ENCODE measurements at places on chromosomes 7 and 10.

DNA sequence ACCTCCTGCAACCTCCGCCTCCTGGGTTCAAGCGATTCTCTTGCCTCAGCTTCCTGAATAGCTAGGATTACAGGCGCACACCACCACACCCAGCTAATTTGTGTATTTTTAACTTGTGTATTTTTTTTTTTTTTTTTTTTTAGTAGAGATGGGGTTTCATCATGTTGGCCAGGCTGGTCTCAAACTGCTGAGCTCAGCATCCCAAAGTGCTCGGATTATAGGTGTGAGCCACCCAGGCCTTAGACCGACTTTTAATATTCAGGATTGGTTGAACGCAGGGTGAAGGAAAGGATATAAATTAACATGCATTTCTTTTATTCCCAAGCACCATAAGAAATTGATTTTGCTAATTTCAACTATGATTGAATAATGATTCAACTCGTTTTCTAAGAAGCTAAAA is 798.6 kb downstream of the GATA3 start:
- no peak for DNase-seq

GRCh38 chr10:29377333-29377961 is 88.6 kb downstream of the LYZL1 start:
- DNase-seq = no peak

DNA sequence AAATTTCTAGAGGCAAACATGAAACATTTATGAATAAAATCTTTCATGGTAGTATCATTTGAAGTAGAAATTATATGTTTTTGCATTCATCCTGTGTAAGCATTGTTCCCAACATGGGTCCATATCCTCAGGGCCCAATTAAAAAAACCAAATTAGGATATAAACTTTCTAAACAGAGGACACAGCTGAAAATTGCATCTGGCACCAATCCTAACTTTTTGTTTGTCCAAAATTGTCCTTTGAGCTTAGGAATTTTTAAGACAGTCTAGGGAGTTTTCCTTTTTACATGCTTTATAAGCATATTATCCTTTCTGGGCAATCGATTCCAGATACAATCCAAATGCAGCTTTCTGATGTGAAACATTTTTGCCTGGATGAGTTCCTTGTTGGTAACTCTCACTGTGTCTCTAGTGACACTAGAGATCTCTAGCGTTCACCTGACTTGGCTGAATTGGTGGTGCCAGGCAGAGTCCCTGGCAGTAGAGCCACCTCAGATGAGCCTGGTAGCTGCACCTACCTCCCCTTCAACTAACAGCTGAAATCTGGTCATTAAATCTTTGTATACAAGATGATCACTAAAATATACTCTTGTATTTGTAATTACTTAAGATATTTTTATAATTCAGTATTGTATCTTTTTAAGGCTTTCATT is 137.6 kb upstream of the SAMD8 start:
- DNase-seq = no peak

- peak; percentile 48 for DNase-seq
These were observed at the start of gene BLVRA for GRCh38 chr7:43758029-43758821. Gene BLVRA, plus strand, starts transcription at chr7:43758680. Its CDS starts 12,479 bp downstream, at chr7:43771159.

DNA sequence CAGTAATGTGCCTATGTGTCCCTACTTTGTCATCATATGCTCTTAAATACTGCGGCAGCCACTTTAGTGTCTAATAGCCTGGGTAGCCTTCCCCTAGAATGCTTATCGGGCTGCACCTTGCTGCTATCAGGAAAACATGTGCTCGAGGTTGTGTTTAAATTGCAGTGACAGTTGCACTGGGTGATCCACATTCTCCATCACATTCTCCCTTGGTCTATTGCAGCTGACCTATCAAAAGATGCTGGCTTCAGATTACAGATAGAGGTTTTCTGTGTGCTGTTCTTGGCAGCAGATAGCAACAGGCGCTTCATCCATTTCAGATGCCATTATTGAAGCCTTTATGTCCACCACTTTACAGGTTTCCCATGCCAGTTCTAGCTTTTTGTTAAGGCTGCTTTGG is 130.1 kb upstream of the MDFIC start:
- no peak for DNase-seq

- no peak for DNase-seq
These were observed 15.1 kb upstream of the SLC16A12 start for GRCh38 chr10:89550509-89550908.

GRCh38 chr10:31315453-31315852 is 3.6 kb upstream of the ZEB1 start:
- DNase-seq = no peak

- peak; percentile 33 for DNase-seq
These were observed 25.1 kb downstream of the ZMIZ1 start for GRCh38 chr10:79093658-79094411.

DNA sequence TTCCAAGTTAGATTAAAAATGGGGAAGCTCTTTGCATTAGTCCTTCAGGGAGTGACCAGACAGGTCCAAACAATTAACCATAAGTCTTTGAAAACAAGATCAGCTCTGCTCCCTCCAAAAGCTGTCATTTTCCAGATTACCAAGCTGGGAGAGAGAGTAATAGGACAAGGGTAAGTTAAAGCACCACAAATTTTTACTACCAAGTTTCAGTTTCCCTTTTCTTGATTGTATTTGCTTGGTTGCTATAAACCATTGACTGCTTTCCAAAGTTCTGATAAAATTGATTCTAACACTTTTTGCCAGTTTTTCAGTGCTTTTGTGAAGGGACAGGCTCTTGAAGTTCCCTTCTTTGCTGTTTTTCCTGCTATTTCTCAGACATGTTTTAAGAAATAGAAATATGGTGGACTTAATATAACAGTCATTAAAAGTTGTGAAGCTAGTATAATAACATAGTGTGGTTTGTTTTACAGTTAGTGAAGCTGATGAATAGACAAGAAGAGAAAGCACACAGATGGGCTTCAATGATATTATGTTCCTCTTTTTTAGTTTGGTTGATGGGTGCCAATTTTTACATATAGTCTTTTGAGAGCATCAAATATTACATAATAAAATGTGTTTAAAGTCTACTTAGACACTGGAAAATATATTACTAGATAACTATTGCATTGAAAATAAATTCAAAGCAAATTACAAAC is 40.0 kb upstream of the ZNF365 start:
- DNase-seq = no peak

DNA sequence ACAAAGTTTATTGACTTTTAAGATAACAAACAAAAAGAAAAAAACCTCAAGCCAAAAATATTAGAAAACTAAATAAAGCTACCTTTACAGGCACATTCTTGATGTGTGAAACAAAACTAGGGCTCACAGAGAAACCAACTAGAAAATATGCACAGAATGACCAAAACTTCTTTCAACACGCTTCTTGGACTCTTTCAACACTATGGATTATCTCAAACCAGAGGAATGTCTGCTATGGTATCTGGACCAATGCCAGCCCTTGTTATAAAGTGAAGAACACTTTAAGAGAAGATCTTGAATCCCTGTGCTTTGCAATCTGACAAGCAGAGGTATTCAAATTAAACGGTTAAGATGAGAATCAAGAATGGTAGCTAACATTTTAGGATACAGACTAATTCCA is 76.6 kb downstream of the DNAJC1 start:
- no peak for DNase-seq

GRCh38 chr10:115167751-115168150 is 74.6 kb downstream of the ATRNL1 start:
- DNase-seq = no peak

DNA sequence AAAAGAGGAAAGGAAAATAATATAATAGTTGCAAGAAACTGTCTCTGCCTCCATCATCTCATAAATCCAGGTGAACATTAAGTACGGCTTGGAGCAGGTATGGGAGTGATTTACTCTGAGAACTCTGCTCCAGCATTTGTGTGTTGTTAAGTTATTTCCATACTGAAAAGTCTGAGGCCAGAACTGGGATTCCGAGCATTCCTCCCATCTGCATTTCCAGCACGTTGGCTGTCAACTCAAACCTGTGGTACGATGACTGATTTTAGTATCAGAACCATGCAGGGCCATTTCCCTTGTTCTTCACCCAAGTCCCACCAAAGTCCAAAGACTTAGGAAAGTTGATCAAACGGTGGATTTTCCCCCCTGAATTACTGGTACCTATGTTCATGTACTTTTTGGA is 104.9 kb downstream of the CREB5 start:
- DNase-seq = no peak

DNA sequence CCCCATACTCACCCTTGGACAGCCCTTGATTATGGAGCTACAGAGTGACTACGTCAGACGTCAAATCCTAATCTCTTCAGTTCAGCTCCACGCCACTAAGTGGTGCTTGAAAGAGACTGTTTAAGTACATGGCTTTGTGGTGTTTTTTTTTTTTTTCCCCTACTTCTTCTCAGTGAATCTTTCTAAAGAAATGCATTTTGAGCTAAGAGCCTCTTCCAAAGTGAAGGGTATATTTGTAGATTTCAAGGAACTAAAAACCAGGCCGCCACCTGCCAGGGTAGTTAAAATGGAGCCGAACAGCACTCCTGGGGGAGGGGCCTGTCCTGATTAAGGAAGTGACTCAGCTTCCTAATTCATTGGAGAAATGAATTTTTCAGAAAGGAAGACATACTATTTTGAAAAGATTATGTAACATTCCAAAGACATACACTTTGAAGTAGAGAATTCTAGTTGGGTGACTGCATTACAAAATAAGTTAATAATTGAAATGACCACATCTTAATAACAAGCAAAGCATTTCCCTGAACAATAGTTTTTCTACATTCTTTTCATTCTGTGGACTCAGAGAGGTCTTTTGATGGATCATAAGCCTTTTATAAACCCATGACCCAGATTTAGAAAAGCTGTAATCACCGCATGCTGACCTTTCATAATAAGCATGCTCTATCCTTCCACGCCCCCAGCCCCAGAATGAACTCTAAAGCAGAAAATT is 20.6 kb upstream of the VPS41 start:
- DNase-seq = no peak

GRCh38 chr10:97584060-97584797 is at the start of gene HOGA1:
Gene HOGA1, plus strand, starts transcription at chr10:97584389. Its CDS starts 315 bp downstream, at chr10:97584704.
- DNase-seq = peak; percentile 1

- DNase-seq = no peak
These were observed 51.0 kb downstream of the SKAP2 start for GRCh38 chr7:26813432-26813831.

- no peak for DNase-seq
These were observed 357.9 kb downstream of the PTEN start for GRCh38 chr10:88221010-88221973.

GRCh38 chr10:89685936-89686335 is 15.5 kb upstream of the KIF20B start:
- no peak for DNase-seq

DNA sequence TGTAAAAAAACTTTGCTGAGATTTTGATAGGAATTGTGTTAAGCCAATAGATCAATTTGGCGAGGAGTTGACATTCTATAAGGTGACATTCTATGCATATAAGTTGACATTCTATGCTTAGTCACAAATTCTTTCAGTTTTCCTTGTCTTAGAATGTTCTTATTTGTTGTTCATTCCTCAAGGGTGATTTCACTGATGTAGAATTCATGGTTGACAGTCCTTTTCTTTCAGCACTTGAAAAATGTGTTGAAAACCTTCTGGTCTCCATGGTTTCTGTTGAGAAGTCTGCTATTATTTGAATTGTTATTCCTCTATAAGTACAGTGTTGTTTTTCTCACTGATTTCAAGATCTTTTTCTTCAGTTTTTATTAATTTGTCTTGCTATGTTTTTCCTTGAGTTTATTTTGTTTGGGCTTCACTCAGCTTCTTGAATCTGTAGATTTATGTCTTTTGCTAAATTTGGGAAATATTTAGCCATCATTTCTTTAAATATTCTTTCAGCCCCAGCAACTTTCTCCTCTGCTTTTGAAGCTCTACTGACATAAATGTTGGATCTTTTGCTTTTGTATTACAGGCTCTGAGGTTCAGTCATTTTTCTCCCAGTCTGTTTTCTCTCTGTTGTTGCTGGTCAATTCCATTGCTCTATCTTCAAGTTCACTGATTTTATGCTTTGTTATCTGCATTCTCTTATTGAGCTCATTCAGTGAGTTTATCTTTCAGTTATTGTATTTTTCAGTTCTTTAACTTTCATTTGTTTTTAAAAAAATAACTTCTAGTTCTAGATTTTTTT is 154.9 kb downstream of the SDK1 start:
- DNase-seq = no peak

DNA sequence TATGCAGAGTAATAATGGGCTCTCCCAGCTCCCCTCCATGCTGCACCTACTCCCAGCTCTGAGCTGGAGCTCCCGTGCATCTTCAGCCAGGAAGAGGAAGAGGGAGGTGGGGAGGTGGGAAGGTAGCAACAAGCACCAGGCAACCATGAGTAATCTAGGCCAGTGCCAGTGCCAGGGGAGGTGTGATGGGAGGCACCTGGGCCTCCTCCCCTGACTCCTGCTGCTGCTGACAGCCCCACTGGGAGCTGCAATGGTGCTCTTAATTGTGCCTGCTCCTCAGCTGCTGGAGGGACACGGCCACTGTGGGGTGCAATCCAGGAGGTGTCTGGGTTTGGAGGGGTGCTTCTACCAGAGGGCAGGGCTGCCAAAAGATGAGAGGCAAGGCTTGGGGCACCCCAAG is 243.0 kb downstream of the PLXNA4 start:
- DNase-seq = no peak

GRCh38 chr10:100008708-100009282 is 952 bp downstream of the DNMBP start:
- DNase-seq = no peak

DNA sequence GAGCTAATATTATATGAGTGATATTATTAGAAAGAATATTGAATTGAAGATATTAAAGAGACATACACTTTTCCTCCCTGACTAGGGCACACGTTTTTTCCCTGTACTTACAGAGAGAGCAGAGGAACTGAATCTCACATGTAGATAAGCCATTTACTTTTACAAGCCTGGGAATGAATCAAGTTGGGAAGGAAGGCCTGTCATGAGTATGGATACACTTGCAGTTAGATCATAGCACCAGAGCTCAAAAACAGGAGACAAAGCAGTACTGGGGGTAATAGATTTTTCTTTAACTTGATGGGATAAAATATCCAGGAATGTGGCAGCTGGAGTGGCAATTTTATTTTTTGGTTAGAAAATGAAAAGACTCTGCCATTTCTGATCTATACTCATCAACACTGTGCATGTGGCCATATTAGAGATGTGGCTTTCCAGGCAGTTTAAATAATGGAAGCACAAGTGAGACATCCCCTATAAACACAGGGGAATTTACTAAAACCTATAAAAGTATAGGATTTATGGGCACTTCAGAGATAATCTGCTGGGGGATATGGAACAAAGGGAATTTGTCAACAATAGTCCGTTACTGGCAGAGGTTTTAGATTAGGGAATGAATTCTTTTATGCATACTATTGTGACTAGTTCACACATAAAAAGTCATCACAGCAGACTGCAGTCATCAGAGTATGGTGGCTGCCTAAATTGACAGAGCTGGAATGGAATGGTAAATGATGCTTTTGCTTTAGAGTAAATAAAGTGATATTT is 657.7 kb upstream of the MBL2 start:
- no peak for DNase-seq

- DNase-seq = no peak
These were observed 381.8 kb upstream of the FZD8 start for GRCh38 chr10:36023939-36024338.

DNA sequence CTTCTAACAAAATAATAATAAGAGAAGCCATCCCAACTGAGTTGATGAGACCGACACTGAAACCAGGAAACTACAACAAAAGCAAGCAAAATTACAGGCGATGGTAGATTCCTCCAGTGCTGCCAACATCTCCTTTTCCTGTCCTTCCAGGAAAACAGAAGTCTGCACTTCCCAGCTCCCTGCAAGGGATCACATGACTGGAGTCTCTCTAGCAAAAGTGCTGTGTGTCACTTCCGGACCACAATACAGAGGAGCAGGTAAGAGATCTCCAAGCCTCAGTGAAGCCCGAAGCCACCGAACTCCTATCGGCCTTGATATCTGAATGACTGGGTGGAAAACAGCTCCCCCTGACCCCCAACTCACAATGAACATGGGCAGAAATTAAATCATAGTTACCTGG is 63.2 kb downstream of the SMURF1 start:
- no peak for DNase-seq

GRCh38 chr10:76883596-76883995 is 754.0 kb downstream of the KCNMA1 start:
- no peak for DNase-seq
